Renal pelvis (tissue), 12 donors: ENCODE measurements at places on chromosomes 7 and 10. TPM values are rescaled to one million over a fixed set of nuclear protein-coding genes. Genes with fewer than 3 reads are reported as not detected.

GRCh38 chr10:20265146-20265545 is 448.9 kb downstream of the PLXDC2 start:
- DNase-seq, result no peak

DNA sequence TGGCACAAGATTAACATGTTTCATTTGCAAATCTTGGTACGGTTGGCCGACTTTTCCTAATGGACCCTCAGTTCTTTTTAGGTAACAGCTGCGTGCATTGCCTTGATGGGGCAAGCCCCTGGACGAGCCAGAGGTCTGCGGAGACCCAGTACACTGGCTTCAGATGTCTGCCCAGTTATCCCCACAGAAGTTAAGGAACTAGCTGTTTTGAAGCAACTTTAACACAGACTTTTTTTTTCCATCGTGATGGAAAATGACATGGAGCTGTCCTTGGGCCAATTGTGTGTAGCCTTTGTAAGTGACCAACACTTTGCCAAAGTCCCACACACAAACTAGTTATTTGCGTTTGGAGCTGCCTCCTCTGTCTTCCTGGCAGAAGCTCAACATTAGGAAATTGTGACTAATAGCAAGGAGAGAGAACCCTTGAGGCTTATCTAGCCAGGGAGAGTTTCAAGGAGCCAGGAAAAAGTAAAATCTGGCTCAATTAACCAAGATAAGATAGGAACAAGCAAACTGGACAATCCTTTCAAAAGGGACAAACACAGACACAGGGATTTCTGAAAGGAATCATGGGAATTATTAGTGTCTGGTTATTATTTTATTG is 99.6 kb upstream of the BMPER start:
- DNase-seq, result no peak

DNA sequence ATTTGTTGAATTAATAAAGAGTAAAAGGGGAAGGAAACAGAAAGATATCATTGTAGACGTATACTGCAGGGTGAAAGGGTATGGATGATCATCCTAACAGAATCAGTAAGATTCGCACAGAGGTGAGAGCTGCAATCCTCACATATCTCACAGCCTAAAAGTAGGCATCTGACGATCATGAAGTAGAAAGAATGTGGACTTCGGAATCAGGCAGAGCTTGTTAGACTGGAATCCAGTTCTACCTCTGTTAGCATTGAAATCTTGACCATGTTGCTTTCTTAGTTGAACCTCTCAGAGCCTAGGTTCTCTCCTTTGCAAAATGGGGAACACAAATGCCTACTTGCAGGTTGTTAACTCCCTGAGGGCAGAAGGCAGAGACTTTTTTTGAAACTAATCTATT is 320.0 kb upstream of the C7orf33 start:
- no peak for DNase-seq

GRCh38 chr10:104098358-104098925 is 12.8 kb upstream of the COL17A1 start:
- no peak for DNase-seq

Gene PDZD7
- 5.6 TPM for polyA plus RNA-seq
